ENCODE measurements at places on chromosomes 7 and 10. TPM values are rescaled to one million over a fixed set of nuclear protein-coding genes. Genes with fewer than 3 reads are reported as not detected.
A peak's percentile ranks its signal among the peaks of the same experiment; 100 is the strongest.

GRCh38 chr10:72459301-72459700 lies 104.6 kb upstream of the DNAJB12 start:
- no peak for DNase-seq
- H3K4me1 ChIP-seq, result no peaks in the 10 kb centered on the region
- H3K4me3 ChIP-seq, result no peak overlapping the region
- no peaks in the 10 kb centered on the region for H3K36me3 ChIP-seq
- no peak overlapping the region for H3K27ac ChIP-seq
- no peaks in the 10 kb centered on the region for H3K27me3 ChIP-seq

DNA sequence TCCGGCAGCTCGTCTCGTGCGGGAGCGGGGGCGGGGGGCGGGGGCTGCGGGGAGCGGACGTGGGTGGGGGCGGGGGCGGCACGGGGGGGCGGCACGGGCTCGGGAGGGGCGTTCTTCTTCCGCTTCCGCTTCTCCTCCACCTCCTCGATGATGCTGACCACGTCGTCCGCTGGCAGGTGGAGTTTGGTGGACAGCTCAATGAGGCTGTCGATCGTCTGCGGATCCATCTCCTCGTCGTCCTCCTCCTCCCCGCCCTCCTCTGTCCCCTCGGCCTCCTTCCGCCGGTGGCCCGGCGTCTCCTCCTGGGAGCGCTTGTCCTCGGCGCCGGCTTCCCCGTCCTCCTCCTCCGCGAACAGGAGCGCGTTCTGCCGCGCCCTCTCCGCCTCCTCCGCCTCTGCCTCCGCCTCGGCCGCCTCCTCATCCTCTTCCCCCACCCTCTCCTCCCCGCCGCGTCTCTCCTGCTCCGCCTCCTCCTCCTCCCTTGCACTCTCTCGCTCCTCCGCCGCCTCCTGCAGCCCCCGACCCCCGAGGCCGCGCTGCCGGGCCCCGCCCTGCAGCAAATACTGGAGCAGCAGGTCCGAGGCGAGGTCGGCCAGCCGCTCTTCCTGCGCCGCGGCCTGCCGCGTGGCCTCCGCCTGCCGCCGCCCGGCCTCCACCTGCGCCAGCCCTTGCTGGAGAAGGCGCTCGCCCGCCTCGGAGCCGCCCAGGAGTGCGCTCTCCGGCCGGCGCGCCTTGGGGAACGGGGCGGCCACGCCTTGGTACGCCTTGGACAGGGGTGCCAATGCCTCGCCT lies 1.9 kb downstream of the VGF start:
- H3K4me1 ChIP-seq, result peaks cover 12% of the 10 kb centered on the region
- H3K27me3 ChIP-seq, result peaks cover 17% of the 10 kb centered on the region
- DNase-seq, result no peak
- no peak overlapping the region for H3K27ac ChIP-seq

DNA sequence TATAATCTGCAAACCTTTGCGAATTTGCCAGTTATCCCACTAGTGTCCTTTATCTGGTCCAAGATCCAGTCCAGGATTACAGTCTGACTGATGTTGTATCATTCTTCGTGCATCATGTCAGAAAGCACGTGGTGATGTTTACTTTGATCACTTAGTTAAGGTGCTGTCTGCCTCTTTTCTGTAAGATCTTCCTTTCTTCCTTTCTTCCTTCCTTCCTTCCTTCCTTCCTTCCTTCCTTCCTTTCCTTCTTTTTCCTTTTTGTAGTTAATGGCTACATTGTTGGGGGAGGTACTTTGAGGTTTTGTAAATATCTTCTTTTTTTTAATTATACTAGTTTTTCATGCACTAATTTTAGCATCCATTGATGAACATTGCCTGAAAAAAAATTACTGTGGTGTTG lies 80.3 kb downstream of the LCOR start:
- H3K27ac ChIP-seq, result no peak overlapping the region
- H3K4me3 ChIP-seq, result no peak overlapping the region
- no peaks in the 10 kb centered on the region for H3K36me3 ChIP-seq
- no peak for DNase-seq
- no peaks in the 10 kb centered on the region for H3K4me1 ChIP-seq
- no peaks in the 10 kb centered on the region for H3K27me3 ChIP-seq

- H3K4me3 ChIP-seq, result no peak overlapping the region
- no peaks in the 10 kb centered on the region for H3K27me3 ChIP-seq
- H3K27ac ChIP-seq, result no peak overlapping the region
- H3K36me3 ChIP-seq, result no peaks in the 10 kb centered on the region
- DNase-seq, result peak; percentile 37
These were observed 8.9 kb downstream of the FBXL13 start for GRCh38 chr7:103065667-103066066.

DNA sequence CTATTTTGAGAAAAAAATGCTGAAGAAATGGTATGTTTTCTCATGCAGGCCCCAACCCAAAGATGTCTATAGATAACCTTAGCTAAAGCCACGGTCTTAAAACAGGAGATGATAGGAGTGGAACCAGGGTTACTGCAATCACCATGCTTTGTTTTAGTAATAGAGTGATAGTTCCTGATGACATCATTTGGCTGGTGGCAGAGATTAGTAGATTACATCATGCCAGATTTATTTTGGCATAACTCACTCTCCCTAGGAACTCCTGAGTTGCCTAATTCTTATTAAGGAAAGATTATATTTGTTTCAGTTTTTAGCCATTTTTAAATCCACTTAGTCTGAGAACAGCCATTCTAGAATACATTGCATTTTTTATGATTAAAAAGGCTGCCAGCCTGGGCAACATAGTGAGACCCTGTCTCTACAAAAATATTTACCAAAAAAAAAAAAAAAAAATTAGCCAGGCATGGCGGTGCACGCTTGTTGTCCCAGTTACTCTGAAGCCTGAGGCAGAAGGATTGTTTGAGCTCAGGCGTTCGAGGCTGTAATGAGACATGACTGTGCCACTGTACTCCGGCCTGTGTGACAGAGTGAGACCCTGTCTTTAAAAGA lies 17.8 kb downstream of the ENO4 start:
- DNase-seq, result no peak
- no peak overlapping the region for H3K4me3 ChIP-seq
- H3K36me3 ChIP-seq, result no peaks in the 10 kb centered on the region

DNA sequence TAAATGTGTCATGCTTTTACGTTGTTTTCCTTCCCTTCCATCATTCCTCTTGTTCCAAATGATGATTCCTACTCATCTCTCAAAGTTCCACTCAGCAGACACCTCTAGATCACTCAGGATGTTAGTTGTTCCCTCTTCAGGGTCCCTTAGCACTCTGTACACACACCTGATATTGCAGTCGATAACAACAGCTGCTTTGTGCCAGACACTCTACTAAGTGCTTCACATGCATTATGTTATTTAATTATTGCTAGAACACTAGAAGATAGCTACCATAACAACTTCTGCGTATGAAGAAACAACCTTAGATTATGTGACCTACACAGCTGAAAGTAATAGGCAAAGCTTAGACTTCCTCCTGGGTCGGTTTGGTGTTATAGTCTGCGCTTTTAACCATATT lies 29.6 kb downstream of the PCBD1 start:
- H3K27ac ChIP-seq, result peak overlapping the region; percentile 20
- no peak for DNase-seq
- no peaks in the 10 kb centered on the region for H3K27me3 ChIP-seq
- H3K36me3 ChIP-seq, result peaks cover 38% of the 10 kb centered on the region
- no peak overlapping the region for H3K4me3 ChIP-seq

DNA sequence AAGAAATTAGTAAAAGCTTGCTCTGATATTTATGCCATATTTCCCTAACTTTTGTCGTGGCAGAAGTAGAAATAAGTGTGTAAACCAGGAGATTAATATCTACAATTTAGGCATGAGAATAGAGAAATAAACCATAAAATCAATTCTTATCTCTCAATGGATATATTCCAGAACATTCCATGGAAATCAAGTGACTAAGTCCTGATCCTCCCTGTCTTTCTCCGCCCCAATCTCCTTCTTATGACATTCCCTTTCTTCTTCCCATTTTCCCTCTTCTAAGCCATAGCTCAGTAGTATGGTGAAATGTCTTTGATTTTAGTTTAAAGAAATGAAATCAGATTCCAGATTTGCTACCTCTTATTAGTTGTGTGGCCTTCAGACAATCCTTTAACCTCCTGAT lies 88.8 kb downstream of the TBXAS1 start:
- DNase-seq, result no peak
- no peak overlapping the region for H3K27ac ChIP-seq
- H3K27me3 ChIP-seq, result no peaks in the 10 kb centered on the region

GRCh38 chr10:31762316-31762715 lies 166.3 kb downstream of the ARHGAP12 start:
- no peaks in the 10 kb centered on the region for H3K27me3 ChIP-seq
- H3K36me3 ChIP-seq, result no peaks in the 10 kb centered on the region
- no peak overlapping the region for H3K4me3 ChIP-seq
- peaks cover 5% of the 10 kb centered on the region for H3K4me1 ChIP-seq
- no peak for DNase-seq
- H3K27ac ChIP-seq, result no peak overlapping the region

DNA sequence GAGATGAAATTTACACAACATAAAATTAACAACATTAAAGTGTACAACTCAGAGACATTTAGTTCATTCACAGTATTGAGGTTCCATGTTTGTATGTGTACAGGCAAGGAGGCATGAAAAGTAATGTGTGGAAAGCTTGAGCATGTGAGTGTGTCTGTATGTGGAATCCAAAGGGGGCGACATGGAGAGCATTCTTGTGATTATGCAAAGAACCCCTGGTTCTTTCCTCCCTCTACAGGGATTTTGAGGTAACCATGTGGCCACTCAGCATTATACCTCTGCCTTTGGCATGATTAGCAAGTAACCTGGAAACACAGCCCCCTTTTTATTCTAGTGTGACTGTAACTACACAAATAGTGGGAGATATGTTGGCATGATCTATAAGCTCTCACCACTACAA lies 21.0 kb downstream of the OR2F1 start:
- H3K36me3 ChIP-seq, result no peaks in the 10 kb centered on the region
- H3K27ac ChIP-seq, result no peak overlapping the region
- no peak for DNase-seq

DNA sequence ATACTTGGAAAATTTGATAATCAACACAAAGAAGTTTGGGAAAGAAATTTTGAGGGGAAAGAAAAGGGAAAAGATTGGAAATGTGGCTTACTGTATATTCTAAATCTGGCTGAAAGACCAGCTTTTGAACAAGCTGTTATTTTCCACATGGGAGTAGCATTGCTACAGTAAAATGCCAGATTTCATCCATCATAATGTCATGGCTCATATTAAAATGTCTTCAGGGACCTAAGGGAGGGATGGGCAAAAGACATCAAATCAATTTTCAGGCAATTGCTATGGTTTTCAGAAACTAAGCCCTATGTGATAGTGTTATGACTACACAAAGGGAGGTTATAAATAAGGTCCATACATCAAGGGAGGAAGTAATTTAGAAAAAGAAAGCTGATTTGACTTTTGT lies 1116.9 kb upstream of the CELF2 start:
- H3K4me1 ChIP-seq, result no peaks in the 10 kb centered on the region
- no peak overlapping the region for H3K4me3 ChIP-seq
- H3K27ac ChIP-seq, result no peak overlapping the region
- no peak for DNase-seq
- H3K27me3 ChIP-seq, result no peaks in the 10 kb centered on the region

GRCh38 chr10:86715836-86716235 lies 40.6 kb upstream of the BMPR1A start:
- no peak overlapping the region for H3K4me3 ChIP-seq
- H3K27me3 ChIP-seq, result no peaks in the 10 kb centered on the region
- peaks cover 6% of the 10 kb centered on the region for H3K4me1 ChIP-seq
- DNase-seq, result no peak
- H3K36me3 ChIP-seq, result no peaks in the 10 kb centered on the region
- no peak overlapping the region for H3K27ac ChIP-seq

DNA sequence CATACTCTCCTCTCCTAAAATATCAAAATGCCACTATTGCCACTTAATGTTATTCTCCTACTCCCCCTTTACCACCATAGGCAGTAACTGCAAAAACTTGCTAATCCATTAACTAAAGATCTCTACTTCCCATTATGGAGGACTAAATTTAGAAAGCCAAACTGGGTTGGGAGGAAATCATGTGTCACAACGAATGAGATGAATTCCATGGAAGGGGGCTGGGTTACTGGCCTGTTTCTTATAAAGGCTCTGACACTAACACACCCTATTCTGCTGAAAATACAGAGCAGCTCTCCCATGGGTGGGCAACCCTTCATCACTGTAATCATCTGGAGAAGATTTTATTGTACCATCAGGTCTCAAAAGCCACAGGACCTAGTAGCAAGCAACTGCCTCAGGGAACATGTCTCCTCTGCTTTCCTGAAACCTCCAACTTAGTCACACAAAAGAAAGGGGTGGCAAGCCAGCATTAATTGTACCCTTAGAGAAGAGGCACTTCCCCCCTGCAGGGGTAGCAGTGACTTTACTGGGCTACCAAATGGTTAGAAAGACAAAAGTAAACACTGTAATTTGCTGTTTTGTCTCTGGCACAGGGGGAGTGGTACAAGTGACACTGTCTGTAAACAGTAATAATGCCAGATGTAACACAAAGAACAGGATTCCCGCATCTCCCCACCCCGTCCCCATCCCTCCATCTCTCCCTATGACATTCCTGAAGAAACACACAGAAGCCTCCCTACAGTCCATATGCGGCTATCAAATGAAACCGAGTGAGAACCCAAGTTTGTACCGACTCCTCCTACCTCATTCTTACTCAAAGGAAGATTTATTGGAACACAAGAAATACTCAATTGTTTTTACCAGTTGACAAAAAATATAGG lies 81.6 kb downstream of the ARMH3 start:
- no peaks in the 10 kb centered on the region for H3K4me1 ChIP-seq
- no peak for DNase-seq
- H3K27ac ChIP-seq, result peak overlapping the region; percentile 58

- no peak for DNase-seq
- no peaks in the 10 kb centered on the region for H3K27me3 ChIP-seq
- no peak overlapping the region for H3K4me3 ChIP-seq
- no peaks in the 10 kb centered on the region for H3K4me1 ChIP-seq
These were observed 7.8 kb downstream of the ADAM12 start for GRCh38 chr10:126380352-126381076.

GRCh38 chr10:23157239-23157681 lies 34.9 kb upstream of the PTF1A start:
- no peaks in the 10 kb centered on the region for H3K36me3 ChIP-seq
- H3K4me3 ChIP-seq, result no peak overlapping the region
- no peak overlapping the region for H3K27ac ChIP-seq
- H3K27me3 ChIP-seq, result no peaks in the 10 kb centered on the region
- DNase-seq, result no peak

GRCh38 chr10:31274310-31274709 lies 44.7 kb upstream of the ZEB1 start:
- H3K27ac ChIP-seq, result no peak overlapping the region
- no peak for DNase-seq
- H3K4me3 ChIP-seq, result no peak overlapping the region
- H3K27me3 ChIP-seq, result no peaks in the 10 kb centered on the region

- peaks cover 10% of the 10 kb centered on the region for H3K4me1 ChIP-seq
- peak within 1 kb of the TSS; percentile 50 for H3K4me3 ChIP-seq
- H3K27me3 ChIP-seq, result peaks cover 12% of the 10 kb centered on the region
- H3K27ac ChIP-seq, result no peak within 1 kb of the TSS
- H3K36me3 ChIP-seq, result no peaks in the 10 kb centered on the region
- DNase-seq, result peak; percentile 33
These were observed at the start of gene PTPRN2 for GRCh38 chr7:158587162-158588084. PTPRN2 (minus strand) TSS chr7:158587823.

CAV1 gene
- total RNA-seq, result 6.7 TPM

GTPBP10 gene
- 28.2 TPM for total RNA-seq

CNTNAP2 gene
- 3.6 TPM for total RNA-seq

CYP2E1 gene
- total RNA-seq, result 0.28 TPM

SAP25 gene
- 5.1 TPM for total RNA-seq

PPP1R3A gene
- total RNA-seq, result not detected

TLX1 gene
- total RNA-seq, result not detected

TMEM178B gene
- 0.95 TPM for total RNA-seq

ADAMTS14 gene
- 0.16 TPM for total RNA-seq

TMEM184A gene
- total RNA-seq, result 1.0 TPM

Data from adrenal gland (tissue), 19 donors.